ENCODE measurements at places on chromosomes 11 and 22. TPM values are rescaled to one million over a fixed set of nuclear protein-coding genes. Genes with fewer than 3 reads are reported as not detected.

NCR3LG1 gene
- total RNA-seq, result 12.3 TPM

DNA sequence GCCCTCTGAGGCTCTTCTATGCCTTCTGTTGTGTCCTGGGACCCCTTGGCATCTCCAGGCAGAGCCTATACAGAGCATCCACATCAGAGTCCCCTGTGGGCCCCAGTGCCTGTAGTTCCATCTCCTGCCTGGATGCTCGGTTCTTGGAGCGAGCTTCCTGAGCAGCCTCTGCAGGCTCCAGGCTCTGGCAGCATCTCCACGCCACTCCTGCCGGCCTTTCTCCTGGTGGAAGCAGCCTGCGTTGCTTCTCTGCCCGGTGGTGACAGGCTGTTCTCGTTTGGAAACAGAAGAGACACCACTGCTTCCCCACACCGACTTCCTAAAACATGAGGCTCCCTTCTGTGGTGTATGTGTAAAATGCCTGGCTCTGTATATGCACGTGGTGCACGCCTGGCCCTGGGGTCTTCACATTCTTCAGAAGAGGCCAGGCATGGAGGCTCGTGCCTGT, 52.8 kb downstream of the BCR start:
- H3K4me3 ChIP-seq, result no peak overlapping the region
- H3K4me1 ChIP-seq, result peaks cover 42% of the 10 kb centered on the region
- peaks cover 26% of the 10 kb centered on the region for H3K36me3 ChIP-seq
- H3K27me3 ChIP-seq, result no peaks in the 10 kb centered on the region
- no peak overlapping the region for H3K27ac ChIP-seq

DNA sequence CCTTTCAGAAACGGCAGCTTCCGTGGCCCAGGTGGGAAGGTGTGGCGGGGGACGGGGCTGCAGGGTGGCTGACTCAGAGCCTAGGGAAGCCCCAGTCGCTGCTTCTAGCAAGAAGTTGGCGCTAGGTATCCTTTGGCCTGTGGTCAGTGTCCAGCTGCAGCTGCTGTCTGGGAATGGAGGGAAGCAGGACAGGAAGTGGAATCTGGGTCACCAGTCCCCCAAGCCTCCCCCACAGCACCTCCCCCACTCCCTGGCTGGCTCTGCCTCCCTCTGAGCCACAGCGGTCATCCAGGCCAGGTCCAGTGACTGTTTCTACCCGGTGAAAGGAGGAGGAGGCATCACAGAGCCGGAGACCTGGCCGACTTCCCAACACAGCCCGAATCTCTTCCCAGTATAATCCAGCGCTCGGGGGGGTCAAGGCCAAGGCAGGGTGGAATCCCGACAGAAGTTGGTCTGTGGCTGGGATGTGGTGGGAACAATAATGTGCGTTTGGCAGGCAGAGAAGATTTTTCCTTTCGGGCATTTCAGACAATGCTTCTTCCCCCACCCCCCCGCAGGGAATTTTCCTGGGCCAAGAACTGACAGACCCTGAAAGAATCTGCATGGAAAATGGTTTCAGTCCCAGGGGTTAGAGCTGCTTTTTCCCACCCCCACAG, 45.1 kb downstream of the C11orf96 start:
- no peak for DNase-seq
- H3K27ac ChIP-seq, result no peak overlapping the region
- peaks cover 12% of the 10 kb centered on the region for H3K27me3 ChIP-seq
- no peaks in the 10 kb centered on the region for H3K36me3 ChIP-seq
- H3K4me3 ChIP-seq, result no peak overlapping the region

- DNase-seq, result no peak
- no peak overlapping the region for H3K27ac ChIP-seq
- H3K36me3 ChIP-seq, result peaks cover 26% of the 10 kb centered on the region
- H3K4me1 ChIP-seq, result no peaks in the 10 kb centered on the region
- H3K4me3 ChIP-seq, result no peak overlapping the region
Measured at GRCh38 chr11:17121981-17122380, 44.5 kb upstream of the RPS13 start.

DNA sequence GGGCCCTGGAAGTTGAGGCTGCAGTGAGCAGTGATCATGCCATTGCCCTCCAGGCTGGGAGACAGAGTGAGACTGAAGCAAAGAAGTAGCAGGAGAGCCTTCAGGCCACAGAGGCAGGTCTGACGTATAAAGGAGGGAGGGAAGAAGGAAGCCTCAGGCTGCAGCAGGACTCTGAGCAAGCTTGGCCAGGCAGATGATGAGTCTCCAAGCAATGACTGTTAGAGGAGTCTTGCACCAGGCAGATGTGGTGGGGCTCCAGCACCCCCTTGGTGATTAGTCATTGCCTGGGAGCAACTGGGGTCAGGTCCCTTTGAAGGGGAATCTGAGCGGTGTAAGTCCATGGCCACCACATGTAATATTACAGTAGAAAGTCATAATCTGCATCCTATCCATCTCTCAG, 36.6 kb upstream of the NFAM1 start:
- no peaks in the 10 kb centered on the region for H3K36me3 ChIP-seq
- peaks cover 6% of the 10 kb centered on the region for H3K4me1 ChIP-seq
- no peak for DNase-seq

Data from type B pancreatic cell (in vitro differentiated cells).